ENCODE measurements at places on chromosomes 13 and 19.

DNA sequence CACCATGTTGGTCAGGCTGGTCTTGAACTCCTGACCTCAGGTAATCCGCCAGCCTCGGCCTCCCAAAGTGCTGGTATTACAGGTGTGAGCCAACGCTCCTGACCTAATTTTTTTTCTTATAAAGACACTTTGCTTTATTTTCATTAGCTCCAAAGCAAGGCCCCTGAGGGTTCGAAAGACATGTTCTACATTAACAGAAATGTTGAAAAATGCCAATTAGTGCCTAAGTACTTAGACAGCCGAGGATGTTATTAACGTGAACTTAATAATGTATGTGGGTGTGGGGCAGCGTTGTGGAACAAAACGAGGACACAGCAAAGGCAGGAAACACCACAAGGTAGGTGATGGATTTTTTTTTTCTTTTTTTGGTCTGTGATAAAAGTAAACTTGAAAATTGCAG, 82.4 kb downstream of the COL4A1 start:
- no peak for DNase-seq

DNA sequence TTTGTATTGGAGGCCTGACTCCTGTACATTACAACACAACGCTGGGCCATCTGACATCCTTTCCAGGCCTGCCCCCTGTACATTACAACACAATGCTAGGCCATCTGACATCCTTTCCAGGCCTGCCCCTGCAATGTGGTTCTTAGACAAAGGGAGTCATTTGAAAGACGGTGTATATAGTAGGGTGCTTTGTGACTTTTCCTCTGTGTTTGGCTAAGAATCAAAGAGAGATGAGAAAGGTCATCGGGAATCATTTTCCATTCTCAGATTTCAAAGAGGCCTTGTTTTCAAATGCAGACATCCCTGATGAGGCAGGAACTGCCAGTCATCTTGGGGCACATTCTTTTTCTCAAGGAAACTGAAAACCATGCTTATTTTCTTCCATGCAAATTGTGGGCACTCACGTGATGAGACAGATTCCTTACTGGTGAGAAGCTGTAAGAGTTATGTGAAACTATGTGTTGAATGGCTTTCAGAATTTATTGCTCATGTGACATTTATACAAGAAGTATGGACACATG, 551.6 kb downstream of the MYO16 start:
- DNase-seq, result peak; percentile 11

DNA sequence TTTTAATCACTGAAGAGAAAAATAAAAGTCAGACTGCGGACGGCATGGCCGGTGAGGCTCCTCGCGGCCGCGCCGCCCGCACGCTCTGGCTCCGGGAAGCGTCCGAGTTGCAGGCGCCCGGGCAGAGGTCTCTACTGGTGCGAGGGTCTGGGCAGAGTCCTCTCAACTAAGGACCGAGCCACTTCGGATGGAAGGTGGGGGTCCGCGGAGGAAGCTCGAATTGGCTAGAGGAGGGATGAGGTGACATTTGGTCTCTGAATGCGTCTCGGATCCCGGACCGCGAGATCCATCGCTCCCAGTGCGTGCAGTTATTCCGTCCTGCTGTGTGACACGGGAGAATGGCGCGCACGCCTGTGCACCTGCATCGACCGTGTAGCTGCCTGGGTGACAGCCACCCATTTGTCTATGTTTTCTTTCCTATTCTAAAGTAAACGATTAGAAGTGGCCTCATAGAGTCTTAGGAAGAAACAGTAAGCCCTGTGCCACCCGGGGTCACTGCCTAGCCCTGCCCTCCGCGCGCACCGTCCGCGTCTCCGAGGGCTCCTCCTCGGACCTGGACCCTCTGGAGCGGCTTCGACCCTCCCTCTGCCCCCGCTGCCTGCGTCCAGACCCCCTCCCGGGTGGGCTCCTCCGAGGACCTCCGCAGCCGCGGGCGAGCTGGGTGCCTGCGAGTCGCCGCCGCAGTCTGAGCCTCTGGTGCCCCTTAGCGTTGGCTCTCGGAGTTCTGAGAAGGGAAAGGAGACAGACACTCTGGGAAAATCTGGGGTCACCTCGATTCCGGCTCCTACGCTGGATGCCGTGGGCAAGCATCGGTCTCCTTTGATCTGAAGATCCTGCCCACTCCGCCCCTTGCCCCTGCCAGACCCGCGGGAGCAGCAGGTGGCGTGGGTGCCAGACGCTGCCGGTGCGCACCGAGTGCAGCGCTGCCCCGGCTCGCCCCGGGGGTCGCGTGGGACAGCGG, 347.4 kb downstream of the LIG4 start:
- peak; percentile 9 for DNase-seq

DNA sequence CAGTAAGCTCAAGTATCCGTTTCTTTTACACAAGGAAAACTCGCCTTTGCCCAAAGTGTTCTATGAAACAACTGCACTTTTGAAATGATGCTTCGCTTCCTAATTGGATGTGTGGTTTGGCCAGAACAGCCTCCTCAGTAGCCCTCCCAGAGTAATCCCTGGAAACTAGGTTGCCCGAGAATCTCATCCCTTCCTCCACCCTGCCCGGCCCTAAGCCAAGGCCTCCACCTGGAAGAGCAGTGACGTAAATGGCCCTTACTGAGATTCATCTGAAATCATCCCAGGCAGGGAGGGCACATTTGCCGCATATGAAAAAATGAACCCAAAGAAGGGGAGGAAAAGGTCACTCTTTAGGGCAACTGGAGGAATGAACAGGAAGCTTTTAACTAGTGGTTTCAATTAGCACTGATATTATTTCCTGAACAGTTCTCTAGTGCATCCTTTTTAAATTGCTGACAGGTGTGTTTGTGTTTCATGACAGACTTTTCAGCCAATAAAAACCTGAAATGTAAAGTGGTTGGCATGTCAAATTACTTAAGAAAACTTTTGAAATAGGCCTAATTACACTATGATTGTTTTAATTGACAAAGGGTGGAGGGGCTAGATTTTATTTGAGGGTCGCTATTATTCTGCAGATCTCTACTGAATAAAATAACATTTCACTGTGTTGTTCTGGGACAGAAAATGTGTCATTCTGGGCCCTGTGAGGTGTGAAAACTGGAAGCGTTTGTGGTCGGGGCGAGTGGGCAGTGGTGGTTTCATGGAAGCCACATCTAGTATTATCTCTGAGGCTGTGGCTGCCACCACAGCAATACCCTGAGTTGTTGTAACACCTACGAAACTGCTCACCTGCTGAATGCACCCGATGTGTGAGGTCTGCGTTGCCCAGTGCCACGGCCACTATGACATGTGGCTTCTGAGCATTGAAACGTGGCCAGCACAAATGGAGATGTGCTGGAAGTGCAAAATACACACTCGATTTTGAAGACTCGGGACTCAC, 112.1 kb downstream of the ZIC5 start:
- no peak for DNase-seq

DNA sequence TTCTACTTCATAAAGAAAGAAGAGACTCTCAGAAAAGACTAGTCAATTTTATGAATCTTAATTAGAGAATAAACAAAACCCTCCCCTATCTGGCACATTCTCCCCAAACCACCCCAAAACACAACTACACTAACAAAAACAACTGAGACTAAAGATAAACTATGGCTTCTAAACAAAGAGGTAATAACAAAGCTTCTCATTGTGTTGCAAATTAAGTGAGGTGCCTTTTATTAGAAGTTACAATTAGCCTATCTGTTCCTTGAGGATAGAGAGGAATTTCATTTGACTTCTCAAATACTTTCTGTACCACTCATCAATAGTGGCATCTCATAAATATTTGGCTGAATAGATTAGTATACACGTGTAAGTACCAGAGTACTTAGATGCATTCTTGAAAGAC, 1196.2 kb downstream of the PCDH9 start:
- DNase-seq, result no peak

GRCh38 chr13:37595162-37595561, 3.4 kb downstream of the POSTN start:
- no peak for DNase-seq

DNA sequence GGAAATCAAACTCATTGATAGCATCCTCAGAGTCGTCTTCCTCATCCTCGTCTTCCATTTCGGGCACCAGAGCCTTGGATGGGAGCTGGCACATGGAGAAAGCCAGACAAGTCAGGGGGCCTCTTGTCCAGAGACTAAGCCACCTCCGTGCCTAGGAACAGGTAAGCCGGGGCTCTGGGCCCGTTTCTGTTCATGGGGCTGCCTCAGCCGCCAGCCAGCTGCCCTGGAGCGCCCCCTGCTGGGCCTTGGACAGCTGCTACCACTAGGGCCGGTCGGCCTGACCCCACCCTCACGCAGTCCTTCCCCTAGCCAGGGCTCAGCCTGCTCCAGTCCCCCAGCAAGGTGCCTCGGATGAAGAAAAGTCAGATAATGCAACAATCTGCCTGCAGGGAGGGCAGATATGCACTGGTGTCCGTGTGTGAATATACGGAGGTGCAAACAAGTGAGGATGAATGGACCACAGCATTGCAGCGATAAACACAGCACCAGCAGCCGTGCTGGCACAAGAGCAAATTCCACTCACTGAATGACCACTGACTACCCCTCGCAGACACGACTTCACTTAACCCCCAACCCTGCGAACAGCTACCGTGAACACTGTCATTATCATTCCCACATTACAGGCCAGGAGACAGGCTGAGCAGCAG, 11.9 kb upstream of the PRKD2 start:
- DNase-seq, result no peak

DNA sequence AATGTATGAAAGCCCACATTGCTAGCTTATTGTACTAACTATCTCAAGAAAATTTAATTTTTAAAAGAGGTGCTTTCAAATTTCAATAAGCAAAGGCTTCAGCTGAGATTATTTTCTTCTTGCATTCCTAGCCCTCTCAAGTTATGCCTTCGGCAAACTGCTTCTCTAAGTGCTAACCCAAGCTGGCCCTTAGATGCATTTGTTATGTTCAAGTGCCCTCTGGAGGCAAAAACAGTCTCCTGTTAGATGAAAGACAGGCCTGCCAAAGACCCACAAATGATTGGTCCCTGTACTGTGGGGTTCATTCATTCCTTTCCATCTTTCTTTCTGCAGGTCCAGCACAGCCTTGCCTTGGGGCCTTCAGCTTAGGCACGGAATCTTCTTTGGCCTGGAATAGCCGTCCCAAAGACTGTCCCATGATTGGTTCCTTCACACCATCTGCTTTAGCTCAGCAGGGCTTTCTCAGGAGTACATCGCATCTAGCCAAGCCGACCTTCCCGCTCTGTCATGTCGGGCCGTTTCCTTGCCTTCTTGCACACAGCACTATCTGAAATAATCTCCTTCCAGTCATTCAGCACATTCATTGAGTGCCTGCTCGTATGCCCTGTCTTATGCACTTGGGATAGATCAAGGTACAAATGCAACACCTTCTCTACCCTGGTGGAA, 26.4 kb upstream of the TPTE2 start:
- peak; percentile 47 for DNase-seq

GRCh38 chr19:54229146-54229545, 6.3 kb upstream of the LILRB3 start:
- DNase-seq, result no peak

- DNase-seq, result peak; percentile 75
These were observed 64.3 kb upstream of the F7 start for GRCh38 chr13:113041293-113041690.

DNA sequence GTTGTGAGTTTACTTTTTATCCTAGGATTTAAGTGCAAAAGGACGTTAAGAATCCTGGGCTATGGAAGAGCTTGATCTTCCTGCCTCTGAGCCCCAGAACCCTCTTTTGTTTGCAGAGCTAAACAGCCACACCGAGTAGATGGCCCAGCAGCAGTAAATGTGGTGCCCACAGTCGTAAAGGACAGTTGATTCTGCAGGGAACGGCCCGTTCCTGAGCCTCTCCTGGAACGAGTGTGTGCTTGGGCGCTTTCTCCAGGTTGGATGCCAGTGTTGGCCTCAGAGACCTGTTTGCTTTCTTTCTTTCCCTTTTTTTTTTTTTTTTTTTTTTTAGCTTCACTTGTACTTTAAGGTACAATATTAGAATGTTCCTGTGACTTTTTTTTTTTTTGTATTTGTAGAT, 41.7 kb downstream of the SPATA13 start:
- DNase-seq, result no peak

DNA sequence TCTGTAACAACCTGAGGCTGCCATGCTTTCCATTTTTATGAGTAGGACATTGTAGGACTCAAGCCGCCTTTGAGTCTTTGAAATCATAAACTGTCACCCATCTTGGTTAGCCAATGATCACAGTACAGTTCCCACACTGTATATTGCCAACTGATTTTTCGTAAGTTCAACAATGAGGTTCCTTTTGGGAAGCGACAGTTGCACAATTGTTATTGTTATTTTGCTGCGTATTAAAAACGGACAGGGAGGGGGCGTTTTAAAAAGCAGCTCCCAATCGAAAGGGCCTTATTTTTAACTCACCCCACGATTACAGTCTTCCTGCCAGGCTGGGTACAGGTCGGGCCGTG, 601 bp downstream of the SLC46A3 start:
- DNase-seq, result peak; percentile 53

GRCh38 chr13:91216928-91217700, 130.4 kb upstream of the MIR17HG start:
- no peak for DNase-seq

DNA sequence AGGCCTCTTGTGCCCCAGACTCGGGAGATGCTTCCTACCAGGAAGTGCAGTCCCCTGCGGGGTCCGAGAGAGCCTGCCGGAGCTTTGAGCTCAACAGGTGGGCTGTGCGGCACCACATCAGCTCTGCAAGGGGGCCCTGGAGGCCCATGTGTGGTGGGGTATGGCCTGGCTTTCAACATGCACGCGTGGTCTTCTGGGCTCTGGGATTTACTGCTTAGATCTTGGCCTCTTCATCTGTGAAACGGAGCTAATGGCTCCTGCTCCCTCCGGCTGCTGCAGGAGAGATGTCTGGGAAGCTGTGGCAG, 18.0 kb downstream of the NDUFB7 start:
- DNase-seq, result no peak

- peak; percentile 81 for DNase-seq
These were observed at the start of gene TPGS1 for GRCh38 chr19:507286-508203. Gene TPGS1, plus strand, starts transcription at chr19:507497. Its CDS starts 10 bp downstream, at chr19:507507.

DNA sequence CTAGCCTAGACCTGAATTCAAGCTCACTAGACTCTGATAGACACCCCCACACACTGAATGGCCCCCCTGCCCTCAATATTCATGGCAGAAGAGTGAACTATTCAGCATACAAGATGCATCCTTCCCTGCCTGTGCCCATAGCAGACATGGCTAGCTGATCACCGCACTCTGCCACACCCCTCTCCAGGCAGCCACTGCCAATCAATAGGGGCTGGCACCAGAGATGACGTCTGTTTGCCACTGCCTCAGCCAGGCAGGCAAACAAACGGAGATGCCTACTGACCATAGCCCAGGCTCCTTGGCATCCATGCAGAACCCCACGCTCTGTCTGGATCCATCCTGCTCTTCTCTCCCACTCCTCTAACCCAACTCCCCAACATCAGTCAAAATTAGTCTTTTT, 13.8 kb upstream of the NPAS1 start:
- DNase-seq, result no peak

- DNase-seq, result no peak
These were observed 76.8 kb downstream of the ESD start for GRCh38 chr13:46720189-46720588.

DNA sequence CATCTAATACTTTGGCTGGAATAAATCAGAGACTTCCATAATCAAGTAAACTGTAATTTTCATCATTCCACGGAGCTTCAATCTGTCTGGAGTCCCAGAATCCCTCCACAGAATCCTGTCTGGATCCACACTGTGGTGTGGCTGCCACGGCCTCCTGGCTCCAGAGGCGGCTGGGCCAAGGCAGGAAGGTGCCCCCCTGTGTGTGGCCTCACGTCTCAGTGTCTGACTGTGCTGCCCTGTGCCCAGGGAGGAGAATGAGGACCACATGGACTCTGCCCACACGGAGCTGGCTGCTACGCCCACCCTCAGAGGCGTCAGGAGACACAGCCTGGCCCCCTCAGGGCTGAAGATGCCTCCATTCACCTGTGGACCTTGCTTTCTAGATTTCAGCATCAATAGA, 12.2 kb upstream of the ZNF135 start:
- DNase-seq, result no peak

- DNase-seq, result no peak
These were observed 20.8 kb upstream of the FGF14 start for GRCh38 chr13:102422690-102423089.
